ENCODE measurements at places on chromosomes 7 and 10. TPM values are rescaled to one million over a fixed set of nuclear protein-coding genes. Genes with fewer than 3 reads are reported as not detected.
A peak's percentile ranks its signal among the peaks of the same experiment; 100 is the strongest.

DNA sequence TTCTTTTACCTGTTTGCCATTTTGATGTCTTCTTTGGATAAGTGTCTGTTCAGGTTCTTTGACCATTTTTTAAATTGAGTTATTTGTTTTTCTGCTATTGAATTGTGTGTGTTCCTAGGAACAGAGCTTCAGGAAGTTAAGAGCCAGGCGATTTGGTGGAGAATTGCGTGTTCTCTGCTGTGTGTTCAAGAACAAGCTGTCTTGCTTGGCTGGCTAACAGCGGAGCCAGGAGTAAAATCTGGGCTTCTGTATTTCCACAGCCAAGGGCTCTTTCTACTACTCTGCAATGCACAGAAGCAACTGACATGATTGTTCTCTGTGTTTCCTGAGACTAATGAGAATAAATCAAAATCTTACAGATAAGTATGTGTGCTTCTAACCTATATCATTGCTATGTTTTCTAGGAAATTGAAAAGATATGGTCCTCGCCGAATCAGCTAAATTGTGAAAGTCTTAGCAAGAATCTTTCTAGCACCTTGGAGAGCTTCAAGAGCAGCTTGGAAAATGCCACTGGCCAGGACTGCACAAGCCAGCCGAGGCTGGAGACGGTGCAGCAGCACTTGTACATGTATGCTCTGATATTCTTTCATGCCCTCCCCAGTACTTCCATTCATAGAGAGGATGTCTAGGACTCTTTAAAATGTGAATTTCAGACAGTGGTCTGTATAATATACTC lies 124.2 kb downstream of the ABCA13 start:
- no peaks in the 10 kb centered on the region for H3K27me3 ChIP-seq

- DNase-seq = peak; percentile 8
- peaks cover 6% of the 10 kb centered on the region for H3K4me1 ChIP-seq
Observed at GRCh38 chr7:149495785-149496641, 1.6 kb downstream of the ZNF746 start.

GRCh38 chr10:78390051-78390450 lies 356.4 kb downstream of the RPS24 start:
- H3K4me3 ChIP-seq = no peak overlapping the region
- no peak for DNase-seq
- no peak overlapping the region for H3K27ac ChIP-seq
- no peaks in the 10 kb centered on the region for H3K27me3 ChIP-seq
- no peaks in the 10 kb centered on the region for H3K36me3 ChIP-seq

GRCh38 chr7:70935854-70936253 lies 196.1 kb upstream of the GALNT17 start:
- H3K36me3 ChIP-seq = no peaks in the 10 kb centered on the region
- H3K4me1 ChIP-seq = no peaks in the 10 kb centered on the region
- no peak overlapping the region for H3K4me3 ChIP-seq
- H3K27me3 ChIP-seq = no peaks in the 10 kb centered on the region
- no peak overlapping the region for H3K27ac ChIP-seq
- DNase-seq = no peak

GRCh38 chr10:63382066-63382465 lies 83.7 kb downstream of the JMJD1C start:
- no peaks in the 10 kb centered on the region for H3K36me3 ChIP-seq
- H3K4me1 ChIP-seq = no peaks in the 10 kb centered on the region
- H3K27me3 ChIP-seq = no peaks in the 10 kb centered on the region

- DNase-seq = no peak
- H3K4me1 ChIP-seq = no peaks in the 10 kb centered on the region
- H3K27me3 ChIP-seq = no peaks in the 10 kb centered on the region
- no peaks in the 10 kb centered on the region for H3K36me3 ChIP-seq
Observed at GRCh38 chr7:92693519-92693918, 103.3 kb upstream of the FAM133B start.

- no peak for DNase-seq
- peaks cover 12% of the 10 kb centered on the region for H3K4me1 ChIP-seq
Observed at GRCh38 chr7:74441801-74442200, 11.9 kb upstream of the GTF2IRD1 start.

DNA sequence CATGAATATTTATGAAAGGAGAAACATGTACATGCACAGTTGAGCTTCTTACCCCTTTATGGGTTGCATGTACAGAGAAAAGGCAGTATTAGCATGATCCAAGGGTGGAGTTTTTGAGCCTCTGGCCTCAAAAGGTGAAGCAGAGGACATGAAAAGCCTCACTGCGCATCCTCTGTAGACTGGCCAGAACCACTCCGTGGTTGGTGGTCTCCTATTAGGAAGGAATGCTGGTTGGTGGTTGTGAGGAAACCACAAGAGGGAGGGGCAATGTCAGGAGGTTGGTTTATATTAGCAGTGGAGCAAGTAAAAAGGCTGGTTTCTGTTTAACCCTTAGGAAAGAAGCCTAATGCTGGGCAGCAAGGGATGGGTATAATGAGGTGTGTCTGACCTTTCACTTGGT lies 37.5 kb downstream of the AHCYL2 start:
- no peaks in the 10 kb centered on the region for H3K36me3 ChIP-seq
- H3K27me3 ChIP-seq = no peaks in the 10 kb centered on the region
- peaks cover 2% of the 10 kb centered on the region for H3K4me1 ChIP-seq
- DNase-seq = no peak
- H3K4me3 ChIP-seq = no peak overlapping the region

DNA sequence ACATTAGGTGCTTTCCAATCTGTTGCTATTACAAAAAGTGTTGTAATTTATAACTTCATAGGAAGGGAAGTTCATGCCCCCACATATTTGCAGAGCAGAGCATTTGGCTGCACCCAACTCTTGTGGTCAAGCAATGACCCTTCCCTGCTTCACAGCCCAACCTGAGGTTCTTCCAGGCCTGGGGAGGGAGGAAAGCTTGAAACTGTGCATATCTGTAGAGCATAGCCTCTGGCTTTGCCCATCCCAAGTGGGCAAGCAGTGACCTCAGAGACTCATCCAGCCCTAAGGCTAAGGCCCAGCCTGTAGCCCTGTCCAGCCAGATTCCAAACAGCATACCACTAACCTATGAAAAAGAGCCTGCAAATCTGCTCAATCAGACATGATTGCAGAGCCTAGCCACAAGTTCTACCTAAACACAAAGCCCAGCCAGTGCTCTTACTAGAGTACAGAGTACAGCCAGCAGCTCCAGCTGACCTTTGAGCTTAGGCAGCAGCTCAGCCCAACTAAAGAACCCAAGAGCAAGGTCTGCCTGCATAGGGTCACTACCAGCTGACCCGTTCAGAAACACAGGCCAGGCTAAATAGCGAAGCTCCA lies 14.4 kb upstream of the GSTK1 start:
- H3K4me3 ChIP-seq = no peak overlapping the region
- H3K27me3 ChIP-seq = no peaks in the 10 kb centered on the region
- H3K27ac ChIP-seq = peak overlapping the region; percentile 1
- peak; percentile 91 for DNase-seq
- peaks cover 7% of the 10 kb centered on the region for H3K4me1 ChIP-seq

DNA sequence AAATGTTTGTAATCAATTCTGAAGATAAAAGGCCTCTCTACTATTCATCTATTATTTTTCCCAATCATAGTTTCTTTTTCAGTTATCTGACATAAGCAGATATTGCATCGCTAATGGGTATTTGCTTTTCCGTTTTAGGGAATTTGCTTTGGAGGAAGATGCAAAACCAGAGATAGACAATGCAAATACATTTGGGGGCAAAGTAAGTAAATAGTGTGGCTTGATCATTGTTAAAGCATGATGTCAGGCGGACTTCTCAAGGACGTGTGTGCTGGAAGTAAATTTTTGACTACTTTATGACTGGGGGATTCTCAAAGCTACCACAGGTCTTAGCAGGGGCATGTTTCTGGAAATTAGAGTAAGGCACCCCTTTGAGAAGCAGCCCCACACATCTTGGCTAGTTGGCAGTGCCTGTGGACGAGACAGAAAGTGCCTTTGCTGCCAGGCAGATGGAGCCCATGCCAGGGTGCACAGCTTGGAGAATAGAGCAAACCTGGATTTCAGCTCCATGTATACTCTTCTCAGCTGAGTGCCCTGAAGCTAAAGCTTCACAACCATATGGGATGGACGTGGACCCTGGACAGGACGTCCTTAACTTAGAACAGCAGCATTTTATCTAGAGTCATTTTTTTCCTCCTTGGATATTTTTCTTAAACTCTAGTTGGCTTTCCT lies 68.6 kb downstream of the SRI start:
- no peaks in the 10 kb centered on the region for H3K36me3 ChIP-seq
- no peak for DNase-seq
- H3K4me1 ChIP-seq = no peaks in the 10 kb centered on the region
- no peak overlapping the region for H3K4me3 ChIP-seq
- no peak overlapping the region for H3K27ac ChIP-seq

DNA sequence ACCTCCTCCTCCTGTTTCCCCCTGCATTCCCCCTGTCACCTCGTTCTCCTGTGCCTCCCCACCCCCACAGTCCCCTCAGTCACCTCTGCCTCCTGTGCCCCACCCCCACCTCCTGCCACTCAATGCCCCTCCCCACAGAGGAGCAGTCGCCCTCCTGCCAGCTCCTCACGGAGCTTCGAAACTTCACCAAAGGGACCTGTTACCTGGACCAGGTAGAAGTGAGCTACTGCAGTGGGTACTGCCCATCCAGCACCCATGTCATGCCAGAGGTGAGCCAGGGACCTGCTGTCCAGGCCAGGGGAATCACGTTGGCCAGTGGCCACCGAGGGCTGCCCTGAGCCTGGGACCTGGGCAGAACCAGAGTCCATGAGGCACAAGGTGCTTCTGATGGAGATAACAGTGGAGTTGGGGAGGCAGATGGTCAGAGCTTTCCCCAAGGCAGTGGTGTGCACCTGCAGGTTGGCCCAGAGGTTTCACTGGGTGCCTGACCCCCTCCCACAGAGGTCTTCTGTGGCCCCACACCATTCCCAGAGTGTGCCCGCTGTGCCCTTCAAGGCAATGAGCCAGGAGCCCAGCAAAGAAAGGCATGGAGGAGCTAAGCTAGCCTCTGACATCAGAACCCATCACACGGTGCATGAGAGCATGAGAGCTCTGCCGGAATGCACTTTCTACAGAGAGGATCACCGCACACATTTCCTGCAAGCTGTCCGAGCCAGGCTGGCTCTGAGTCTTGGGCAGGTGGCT lies 7.0 kb upstream of the ZNF862 start:
- no peak for DNase-seq
- no peaks in the 10 kb centered on the region for H3K36me3 ChIP-seq
- no peak overlapping the region for H3K4me3 ChIP-seq
- no peaks in the 10 kb centered on the region for H3K27me3 ChIP-seq
- H3K4me1 ChIP-seq = no peaks in the 10 kb centered on the region
- H3K27ac ChIP-seq = no peak overlapping the region

DNA sequence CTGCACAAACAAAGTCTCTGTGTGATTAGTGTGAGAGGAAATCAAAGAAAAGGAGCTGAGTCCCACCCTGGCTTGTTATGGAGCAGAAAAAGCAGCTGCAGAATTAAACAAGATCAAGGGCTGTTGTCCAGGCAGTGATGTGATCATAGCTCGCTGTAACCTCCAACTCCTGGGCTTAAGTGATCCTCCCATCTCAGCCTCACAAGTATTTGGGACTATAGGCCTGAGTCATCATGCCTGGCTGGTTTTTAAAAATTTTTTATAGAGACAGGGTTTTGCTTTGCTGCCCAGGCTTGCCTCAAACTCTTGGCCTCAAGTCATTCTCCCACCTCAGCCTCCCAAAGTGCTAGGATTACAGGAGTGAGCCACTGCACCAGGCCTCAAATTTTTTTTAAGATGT lies 88.9 kb downstream of the IPMK start:
- no peak overlapping the region for H3K4me3 ChIP-seq
- no peaks in the 10 kb centered on the region for H3K36me3 ChIP-seq
- H3K27me3 ChIP-seq = no peaks in the 10 kb centered on the region
- H3K4me1 ChIP-seq = no peaks in the 10 kb centered on the region
- no peak overlapping the region for H3K27ac ChIP-seq

DNA sequence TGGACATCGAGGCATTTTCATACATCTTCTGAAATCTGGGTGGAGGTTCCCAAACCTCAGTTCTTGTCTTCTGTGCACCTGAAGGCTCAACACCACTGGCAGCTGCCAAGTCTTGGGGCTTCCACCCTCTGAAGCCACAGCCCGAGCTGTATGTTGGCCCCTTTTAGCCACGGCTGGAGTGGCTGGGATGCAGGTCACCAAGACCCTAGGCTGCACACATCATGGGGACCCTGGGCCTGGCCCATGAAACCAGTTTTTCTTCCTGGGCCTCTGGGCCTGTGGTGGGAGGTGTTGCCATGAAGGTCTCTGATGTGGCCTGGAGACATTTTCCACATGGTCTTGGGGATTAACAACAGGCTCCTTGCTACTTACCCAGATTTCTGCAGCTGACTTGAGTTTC lies 62.1 kb downstream of the INPP5A start:
- no peaks in the 10 kb centered on the region for H3K27me3 ChIP-seq
- H3K4me1 ChIP-seq = peaks cover 6% of the 10 kb centered on the region
- peak overlapping the region; percentile 74 for H3K27ac ChIP-seq
- DNase-seq = no peak

DNA sequence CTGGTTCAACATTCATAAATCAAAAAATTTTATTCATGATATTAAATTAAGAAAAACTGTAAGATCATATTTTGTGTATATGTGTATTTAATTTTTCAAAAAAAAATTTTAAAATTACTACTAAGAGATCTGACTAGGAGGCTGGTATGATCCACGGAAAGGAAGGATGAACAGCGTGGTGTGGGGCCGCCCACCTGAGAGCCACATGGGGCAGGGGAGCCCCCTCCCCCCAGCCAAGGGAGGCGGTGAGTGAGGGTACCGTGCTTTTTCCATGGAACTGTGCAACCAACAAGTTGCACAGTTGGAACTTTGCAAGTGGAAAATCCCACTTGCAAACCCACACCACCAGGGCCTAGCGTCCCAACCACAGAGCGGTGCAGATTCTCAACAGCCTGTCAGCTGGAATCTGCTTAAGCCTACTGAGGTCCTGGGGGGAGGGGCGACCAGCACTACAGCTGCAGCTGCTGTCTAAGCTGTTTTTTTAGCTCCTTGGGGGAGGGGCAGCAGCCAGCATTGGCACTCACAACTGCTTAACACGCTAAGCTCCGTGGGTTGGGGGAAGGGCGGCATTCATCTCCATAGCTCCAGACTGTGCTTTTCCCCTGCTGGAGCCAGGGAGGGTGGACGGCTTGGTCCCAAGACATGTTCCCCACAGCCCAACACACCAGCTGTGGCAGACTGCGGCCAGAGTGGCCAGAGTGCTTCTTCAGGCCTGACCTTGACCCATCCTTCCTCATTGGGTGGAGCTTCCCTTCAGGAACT lies 94.2 kb upstream of the IGFBP3 start:
- H3K27ac ChIP-seq = no peak overlapping the region
- no peak overlapping the region for H3K4me3 ChIP-seq
- H3K27me3 ChIP-seq = no peaks in the 10 kb centered on the region
- no peaks in the 10 kb centered on the region for H3K36me3 ChIP-seq

Gene ASIC3
- polyA plus RNA-seq = 2.8 TPM

Gene GOLGA7B
- polyA plus RNA-seq = 1.9 TPM

Data from small intestine (tissue), 16 donors.